Heart right ventricle (tissue), 16 donors: ENCODE measurements at places on chromosomes 7 and 10. TPM values are rescaled to one million over a fixed set of nuclear protein-coding genes. Genes with fewer than 3 reads are reported as not detected.
A peak's percentile ranks its signal among the peaks of the same experiment; 100 is the strongest.

HOXA4 gene
- total RNA-seq, result not detected

DNA sequence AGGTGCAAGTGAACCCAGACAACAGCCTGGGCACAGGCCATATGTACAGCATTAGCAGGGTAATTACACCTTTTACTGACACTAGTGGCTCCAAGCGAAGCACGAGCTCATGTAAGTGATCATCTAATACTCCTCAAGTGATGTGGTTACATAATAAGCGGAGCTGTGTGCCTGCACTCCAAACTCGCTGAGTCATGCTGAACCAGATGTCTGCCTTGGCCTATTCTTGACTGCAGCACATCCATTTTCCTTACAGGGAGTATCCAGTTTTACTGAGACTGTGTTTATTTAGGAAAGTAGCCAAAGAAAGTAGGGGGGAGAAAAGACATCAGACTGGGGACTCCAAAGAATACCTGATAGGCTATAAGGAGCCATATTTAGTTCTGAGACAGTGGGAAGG, 90.1 kb downstream of the GRM3 start:
- H3K27me3 ChIP-seq, result no peaks in the 10 kb centered on the region
- no peak overlapping the region for H3K4me3 ChIP-seq
- no peak overlapping the region for H3K27ac ChIP-seq

GRCh38 chr10:123599366-123599849, 66.7 kb upstream of the GPR26 start:
- no peaks in the 10 kb centered on the region for H3K4me1 ChIP-seq
- DNase-seq, result no peak
- no peak overlapping the region for H3K4me3 ChIP-seq
- H3K27ac ChIP-seq, result no peak overlapping the region
- H3K27me3 ChIP-seq, result no peaks in the 10 kb centered on the region
- H3K36me3 ChIP-seq, result no peaks in the 10 kb centered on the region

DNA sequence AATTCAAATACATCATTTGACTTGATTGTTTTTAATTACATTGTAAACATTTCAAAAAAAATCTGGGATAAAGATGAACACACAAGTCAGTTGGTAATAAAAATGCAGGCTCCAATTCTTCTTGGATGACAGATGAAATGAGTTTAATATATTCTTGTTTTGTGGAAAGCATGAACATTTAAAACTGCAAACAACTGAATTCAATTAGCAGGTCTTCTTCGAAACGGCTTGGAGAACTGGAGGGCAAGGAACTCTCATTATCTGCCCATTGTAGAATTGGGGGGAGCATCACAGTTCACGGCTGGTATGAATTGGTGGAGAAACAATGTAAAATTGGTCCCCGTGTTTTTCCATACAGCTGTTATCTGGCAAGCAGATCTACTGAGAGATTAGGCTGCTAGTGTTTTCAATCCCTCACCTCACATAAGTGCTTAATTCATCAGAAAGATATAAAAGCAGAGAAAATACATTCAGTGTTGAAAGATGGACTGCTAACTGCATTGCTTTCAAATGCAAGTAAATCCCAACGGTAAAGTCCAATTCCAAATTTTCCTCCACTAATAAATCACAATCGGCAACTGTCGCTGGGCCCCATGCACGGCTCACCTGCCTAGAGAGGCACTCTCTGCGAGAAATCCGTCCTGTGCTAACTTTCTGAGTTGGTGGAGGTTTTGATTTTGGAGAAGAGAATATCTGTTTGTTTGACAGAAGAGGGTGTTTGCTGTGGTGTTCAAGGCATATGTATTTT, 199.5 kb downstream of the ZNF438 start:
- DNase-seq, result no peak
- no peaks in the 10 kb centered on the region for H3K36me3 ChIP-seq
- no peaks in the 10 kb centered on the region for H3K4me1 ChIP-seq
- no peak overlapping the region for H3K27ac ChIP-seq
- no peak overlapping the region for H3K4me3 ChIP-seq

- DNase-seq, result no peak
- H3K36me3 ChIP-seq, result no peaks in the 10 kb centered on the region
- no peaks in the 10 kb centered on the region for H3K4me1 ChIP-seq
- H3K4me3 ChIP-seq, result no peak overlapping the region
Measured at GRCh38 chr7:123231021-123232000, 31.5 kb upstream of the SLC13A1 start.

DNA sequence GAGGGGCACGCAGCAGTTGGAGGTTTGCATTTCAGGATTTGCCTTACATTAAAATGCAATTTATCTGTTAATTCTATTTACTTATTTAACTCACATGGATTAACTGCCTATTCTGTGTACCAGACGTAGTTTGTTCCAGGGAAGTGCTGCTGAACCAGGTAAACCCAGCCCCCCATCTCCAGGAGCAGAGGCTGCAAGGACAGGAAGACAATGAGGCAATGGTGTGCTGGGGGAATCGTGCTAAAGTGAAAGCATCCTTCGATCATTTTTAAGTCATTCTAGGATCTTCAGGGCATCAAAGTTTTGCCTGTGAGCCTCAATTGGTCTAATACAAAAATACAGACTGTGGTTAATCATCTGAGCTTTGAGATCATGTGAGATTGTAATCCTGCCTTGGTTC, 166.4 kb downstream of the DNAJB6 start:
- peaks cover 5% of the 10 kb centered on the region for H3K4me1 ChIP-seq
- H3K36me3 ChIP-seq, result no peaks in the 10 kb centered on the region
- H3K27ac ChIP-seq, result peak overlapping the region; percentile 32
- peak overlapping the region; percentile 13 for H3K4me3 ChIP-seq
- peaks cover 14% of the 10 kb centered on the region for H3K27me3 ChIP-seq
- no peak for DNase-seq
